ENCODE measurements at places on chromosomes 2 and 18.

- H3K27ac ChIP-seq: no peak overlapping the region
- H3K4me1 ChIP-seq: peaks cover 2% of the 10 kb centered on the region
- no peaks in the 10 kb centered on the region for H3K27me3 ChIP-seq
- no peak for DNase-seq
- H3K36me3 ChIP-seq: no peaks in the 10 kb centered on the region
- no peak overlapping the region for H3K4me3 ChIP-seq
These were observed 147.2 kb upstream of the L3MBTL4 start for GRCh38 chr18:6561862-6562291.

DNA sequence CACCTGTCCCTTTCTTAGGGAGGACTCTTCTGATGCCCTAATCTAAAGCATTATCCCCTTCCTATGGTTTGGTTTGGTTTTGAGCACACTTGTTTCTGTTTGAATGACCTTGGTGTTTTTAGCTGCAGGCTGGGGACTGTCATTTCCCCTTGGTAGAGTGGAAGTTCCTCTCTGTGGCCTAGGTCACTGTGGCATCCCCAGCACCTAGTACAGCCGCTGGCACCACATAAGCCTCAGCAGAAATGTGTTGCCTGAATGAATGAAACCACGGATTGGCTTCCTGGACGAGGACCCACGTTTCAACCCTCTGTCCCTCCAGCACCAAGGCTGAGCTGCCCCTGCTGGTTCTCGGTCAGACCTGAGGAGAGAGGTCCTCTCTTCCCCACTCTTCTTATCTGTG is 159.9 kb downstream of the CTIF start:
- DNase-seq: no peak
- H3K36me3 ChIP-seq: peaks cover 5% of the 10 kb centered on the region
- no peak overlapping the region for H3K27ac ChIP-seq

- H3K36me3 ChIP-seq: no peaks in the 10 kb centered on the region
- DNase-seq: no peak
- H3K27ac ChIP-seq: no peak overlapping the region
- H3K27me3 ChIP-seq: no peaks in the 10 kb centered on the region
- no peak overlapping the region for H3K4me3 ChIP-seq
- peaks cover 9% of the 10 kb centered on the region for H3K4me1 ChIP-seq
These were observed 4.1 kb downstream of the ITGA4 start for GRCh38 chr2:181461056-181461997.

DNA sequence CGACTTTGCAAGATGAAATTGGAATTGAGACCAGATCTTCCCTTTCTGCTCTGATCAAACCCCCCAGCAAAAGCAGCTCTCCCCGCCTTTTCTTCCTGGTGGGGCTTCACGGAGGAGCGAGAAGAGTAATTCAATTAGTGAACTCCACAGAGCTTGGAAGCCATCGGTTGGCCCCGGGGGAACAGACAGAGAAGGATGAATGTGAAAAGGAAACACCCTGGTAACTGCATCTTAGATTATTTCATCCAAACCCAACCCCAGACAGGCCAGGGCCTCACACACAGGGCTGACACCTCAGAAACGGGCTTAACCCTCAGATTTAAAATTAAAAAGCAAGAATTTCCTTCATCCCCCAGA is 18.3 kb downstream of the SMAD7 start:
- H3K4me1 ChIP-seq: peaks cover 86% of the 10 kb centered on the region
- H3K36me3 ChIP-seq: peaks cover 6% of the 10 kb centered on the region
- peak overlapping the region; percentile 90 for H3K27ac ChIP-seq
- DNase-seq: no peak

DNA sequence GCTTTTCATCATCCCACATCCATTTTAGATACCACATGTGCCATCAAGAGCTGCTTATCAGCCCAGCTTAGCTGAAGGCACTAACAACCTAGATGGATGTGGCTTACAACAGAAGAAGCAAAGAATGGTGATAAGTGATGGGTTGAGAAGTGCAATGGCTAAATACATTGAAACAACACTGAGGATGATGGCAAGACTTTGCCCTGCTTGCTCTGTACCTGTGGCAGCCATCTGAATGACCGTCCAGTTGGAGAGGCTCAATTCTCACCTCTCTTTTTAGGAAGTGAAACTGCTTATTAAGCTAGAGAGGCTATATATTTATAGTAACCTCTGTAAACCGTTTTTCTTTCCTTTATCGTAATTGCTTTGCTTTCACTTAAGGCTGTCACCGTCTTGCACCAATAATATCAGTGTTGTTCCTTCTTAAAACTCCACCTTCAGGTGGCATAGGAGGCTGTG is 5.7 kb downstream of the GPATCH11 start:
- H3K4me3 ChIP-seq: no peak overlapping the region
- no peak overlapping the region for H3K27ac ChIP-seq
- DNase-seq: no peak
- peaks cover 7% of the 10 kb centered on the region for H3K4me1 ChIP-seq
- no peaks in the 10 kb centered on the region for H3K27me3 ChIP-seq

Data from astrocyte (in vitro differentiated cells and primary cell).